ENCODE measurements at places on chromosomes 16 and 17. TPM values are rescaled to one million over a fixed set of nuclear protein-coding genes. Genes with fewer than 3 reads are reported as not detected.

- DNase-seq: peak; percentile 74
Observed at GRCh38 chr16:58506241-58507194, 6.6 kb downstream of the NDRG4 start.

GRIN2C gene
- 0.29 TPM for total RNA-seq

- no peak for DNase-seq
Observed at GRCh38 chr17:81412490-81413093, 17.3 kb downstream of the BAHCC1 start.

DNA sequence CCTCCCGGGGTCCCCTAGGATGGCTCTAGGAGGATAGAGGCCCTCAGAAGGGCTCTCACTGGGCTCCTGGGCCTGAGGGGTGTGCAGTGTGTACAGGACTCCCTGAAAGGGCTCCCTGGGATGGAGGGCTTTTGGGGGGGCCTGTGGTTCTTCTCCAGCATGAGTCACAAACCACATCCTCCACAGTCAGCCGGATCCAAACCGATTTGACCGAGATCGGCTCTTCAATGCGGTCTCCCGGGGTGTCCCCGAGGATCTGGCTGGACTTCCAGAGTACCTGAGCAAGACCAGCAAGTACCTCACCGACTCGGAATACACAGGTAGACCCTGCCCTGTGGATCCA is 4.5 kb downstream of the TRPV2 start:
- DNase-seq: peak; percentile 90

AOC3 gene
- not detected for total RNA-seq

DNA sequence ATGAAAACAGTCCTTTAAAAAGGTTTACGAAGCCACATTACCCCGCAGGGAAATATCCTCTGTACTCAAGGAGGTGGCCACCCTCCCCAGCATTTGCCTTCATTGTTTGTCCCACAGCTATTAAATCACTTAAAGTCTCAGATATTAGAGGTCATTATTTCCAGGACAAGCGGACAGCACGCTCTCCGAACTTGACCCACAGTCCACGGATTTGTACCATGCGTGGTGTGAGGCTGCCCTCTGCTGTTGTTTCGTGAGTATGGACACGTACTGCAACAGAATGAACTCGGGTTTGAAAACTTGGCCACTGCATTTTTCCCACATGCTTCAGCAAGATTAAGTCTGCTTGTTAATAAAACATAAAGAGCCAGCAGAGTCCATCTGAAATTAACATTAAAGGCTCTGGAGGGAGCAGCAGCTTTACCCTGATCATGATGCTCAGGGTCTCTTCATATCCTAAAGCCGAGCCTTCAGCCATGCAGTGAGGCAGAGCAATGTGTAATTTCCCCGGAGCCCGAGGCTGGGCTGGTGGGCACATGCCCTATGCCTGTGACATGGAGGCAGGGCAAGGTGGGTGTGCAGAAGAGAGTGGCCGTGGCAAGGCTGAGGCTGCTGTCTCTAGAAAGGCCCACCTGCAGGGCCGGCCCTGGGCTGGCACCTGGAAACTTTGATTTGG is 19.7 kb downstream of the MEAK7 start:
- DNase-seq: peak; percentile 88

CD300E gene
- under 0.01 TPM for total RNA-seq

USH1G gene
- total RNA-seq: not detected

DNA sequence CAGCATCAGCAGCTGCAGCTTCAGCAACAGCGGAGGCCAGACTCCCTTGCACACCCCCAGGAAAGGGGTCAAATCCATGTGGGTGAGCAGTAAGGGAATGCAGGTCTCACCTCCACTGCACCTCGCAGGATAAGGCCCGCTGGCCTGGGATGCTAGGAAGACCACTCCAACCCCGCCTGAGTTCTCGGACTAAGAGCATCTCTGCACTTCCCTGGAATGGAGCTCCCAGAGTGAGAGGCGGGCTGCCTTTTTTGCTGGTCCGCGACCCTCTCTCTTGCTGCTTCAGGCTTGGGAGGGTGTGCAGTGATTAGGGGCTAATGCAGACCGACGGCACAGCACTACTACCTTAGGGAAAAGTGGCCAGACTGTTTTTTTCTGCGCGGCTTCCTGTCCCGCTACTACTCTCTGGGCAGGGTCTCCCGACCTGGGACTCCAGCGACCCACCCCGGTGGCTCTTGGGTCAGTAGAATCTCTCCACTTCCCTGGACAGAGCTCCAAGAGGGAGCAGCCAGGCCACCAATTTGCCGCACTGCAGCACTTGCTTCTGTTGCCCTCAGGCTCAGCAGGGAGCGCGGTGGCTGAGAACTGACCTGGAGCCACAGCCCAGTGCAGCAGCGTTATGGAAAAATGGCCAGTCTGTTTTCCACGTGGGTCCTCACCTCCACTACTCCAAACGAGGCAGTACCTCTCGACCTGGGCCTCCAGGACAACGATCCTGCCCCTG is 480.4 kb downstream of the CDH8 start:
- no peak for DNase-seq

APOH gene
- total RNA-seq: not detected

- no peak for DNase-seq
Observed at GRCh38 chr16:9308850-9309249, 217.4 kb downstream of the HAPSTR1 start.

- DNase-seq: no peak
Observed at GRCh38 chr17:57286399-57287105, 30.2 kb downstream of the MSI2 start.

DNA sequence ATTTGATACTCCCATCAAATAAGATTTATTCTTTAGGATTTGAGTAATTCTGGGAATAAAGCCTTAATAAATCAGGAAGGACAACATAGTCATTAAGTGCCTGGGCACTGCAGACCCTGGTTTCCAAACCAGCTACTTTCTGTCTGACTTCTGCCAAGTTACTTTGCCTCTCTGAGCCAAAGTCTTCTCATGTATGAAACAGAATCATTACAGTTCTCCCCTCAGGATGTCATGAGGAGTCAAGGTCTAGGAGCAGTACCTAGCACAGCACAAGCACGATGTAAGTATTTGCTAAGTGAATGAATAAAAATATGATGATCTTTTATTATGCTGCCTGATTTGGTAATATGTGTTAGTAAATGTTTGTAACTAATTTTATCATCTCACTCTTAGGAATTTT is 30.4 kb upstream of the HEATR6 start:
- DNase-seq: no peak

GRCh38 chr17:6666077-6666521 is 14.5 kb downstream of the C17orf100 start:
- peak; percentile 91 for DNase-seq

- no peak for DNase-seq
Observed at GRCh38 chr17:81906476-81907218, 4.6 kb downstream of the PCYT2 start.

DNA sequence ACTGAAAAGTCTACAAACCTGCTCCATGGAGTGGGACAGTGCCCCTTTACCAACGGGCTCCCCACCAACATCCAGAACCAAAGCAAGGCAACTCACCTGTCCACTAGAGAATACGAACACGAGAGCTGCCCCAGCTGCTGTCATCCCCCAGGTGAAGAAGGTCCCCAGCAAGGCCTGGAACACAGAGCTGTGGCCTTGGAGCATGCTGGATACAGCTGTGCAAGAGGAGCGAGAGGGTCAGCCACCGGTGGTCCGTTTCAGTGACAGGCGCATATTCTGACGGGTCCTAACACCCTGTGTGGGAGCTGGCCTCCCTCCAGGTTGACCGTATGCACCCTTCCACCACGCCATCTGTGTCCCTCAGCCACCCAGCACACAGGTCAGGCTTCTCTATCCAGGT is 3.9 kb downstream of the SLC39A11 start:
- DNase-seq: no peak

ATP5PD gene
- total RNA-seq: 240 TPM

- no peak for DNase-seq
Observed at GRCh38 chr16:80583466-80583865, 42.7 kb downstream of the DYNLRB2 start.

NMT1 gene
- total RNA-seq: 51.8 TPM

CDRT15 gene
- total RNA-seq: not detected

- DNase-seq: no peak
Observed at GRCh38 chr16:3810198-3810664, 70.3 kb downstream of the CREBBP start.

ABCA6 gene
- total RNA-seq: 30.4 TPM

- DNase-seq: no peak
Observed at GRCh38 chr16:19175492-19176262, 7.6 kb downstream of the SYT17 start.

DNA sequence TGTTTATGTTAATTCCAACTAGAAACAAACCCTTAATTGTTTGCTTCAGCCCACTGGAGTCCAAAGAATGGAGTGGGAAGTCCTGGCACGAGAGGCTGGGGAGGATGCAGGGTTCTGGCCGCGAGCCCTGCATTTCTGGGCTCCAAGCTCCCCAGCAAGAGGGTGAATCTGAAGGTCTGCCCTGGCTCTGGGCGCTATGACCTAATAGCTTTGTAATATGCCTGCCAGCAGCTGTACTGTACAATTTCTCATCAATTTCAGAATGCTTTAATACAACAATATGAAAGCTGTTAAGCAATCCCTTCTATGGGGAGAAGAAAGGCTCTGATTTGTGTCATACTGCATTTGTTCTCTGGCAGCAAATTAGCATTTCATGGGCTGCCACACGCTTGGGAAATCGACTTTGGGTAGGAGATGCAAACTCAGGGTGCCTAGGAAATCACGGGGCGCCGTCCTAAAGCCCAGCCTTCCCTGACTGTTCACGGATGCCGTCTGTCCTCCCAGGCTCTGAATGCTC is 43.8 kb downstream of the NDEL1 start:
- DNase-seq: peak; percentile 96
